ENCODE measurements at places on chromosomes 4 and X.

DNA sequence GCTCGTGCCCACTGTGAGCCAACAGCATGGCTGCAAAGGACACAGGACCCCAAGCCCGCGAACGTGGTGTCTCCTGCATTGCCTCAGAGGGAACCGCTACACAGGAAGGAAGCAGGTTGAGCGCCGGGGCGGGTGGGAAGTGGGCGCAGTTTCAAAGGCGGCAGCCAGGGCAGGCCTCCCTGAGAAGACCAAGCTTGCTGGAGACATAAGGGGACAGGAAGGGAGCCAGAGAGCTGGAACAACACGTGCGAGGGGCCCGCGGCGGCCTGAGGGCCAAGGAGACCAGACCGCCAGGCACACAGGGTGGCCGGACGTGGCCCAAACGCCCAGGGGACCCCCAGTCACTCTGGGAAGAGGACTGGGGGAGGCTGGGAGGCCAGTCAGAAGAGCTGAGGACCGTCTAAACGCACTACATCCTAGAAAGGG lies 32.0 kb downstream of the CTBP1 start:
- no peak for DNase-seq

DNA sequence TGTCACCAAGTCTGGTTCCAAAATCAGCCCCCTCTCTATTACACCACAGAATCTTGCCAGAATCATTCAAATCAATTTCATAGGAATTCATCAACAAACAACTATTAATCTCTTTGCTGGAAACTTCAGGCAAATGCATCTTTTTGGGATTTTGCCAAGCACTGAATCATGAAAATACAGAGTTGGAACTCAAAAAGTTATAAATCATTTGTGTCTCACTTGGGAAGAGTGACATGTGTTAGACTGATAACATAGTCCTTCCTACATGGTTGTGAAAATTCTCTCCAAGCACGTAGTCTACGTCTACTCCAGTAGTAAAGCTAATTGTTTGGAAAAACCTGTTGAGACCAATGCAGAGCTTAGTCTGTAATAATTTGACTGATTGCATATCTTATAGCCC lies 19.0 kb downstream of the CXCL8 start:
- DNase-seq, result no peak

DNA sequence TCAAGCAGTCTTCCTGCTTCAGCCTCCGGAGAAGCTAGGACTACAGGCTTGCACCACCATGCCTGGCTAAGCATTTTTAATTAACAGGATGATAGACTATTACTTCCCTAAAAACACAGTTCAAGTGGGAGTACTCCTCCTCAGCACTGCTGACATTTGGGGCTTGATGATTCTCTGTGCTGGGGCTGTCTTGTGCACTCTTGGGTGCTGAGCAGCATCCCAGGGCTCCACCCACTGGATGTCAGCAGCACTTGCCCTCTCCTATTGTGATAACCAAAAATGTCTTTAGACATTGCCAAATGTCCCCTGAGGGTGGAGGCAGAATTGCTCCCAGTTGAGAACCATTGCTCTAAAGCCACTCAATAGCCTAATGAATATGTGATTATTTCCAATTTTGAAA lies 60.4 kb downstream of the CLCN4 start:
- DNase-seq, result no peak

DNA sequence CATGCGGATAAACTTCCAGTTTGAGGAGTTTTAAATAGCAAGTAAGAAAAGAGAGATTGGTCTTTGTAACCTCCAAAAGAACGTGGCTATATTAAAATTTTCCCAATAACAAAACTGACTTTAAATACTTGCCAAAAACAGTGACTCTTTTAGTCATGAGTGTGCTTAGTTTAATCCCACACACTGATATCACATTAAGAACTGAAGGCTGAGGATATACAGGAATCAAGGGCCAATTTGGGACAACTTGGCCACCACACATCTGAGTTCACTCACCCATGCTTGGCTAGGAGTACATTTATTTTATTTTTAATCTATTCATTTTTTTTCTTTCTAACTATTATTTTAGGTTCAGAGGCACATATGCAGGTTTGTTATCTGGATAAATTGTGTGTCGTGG lies 110.2 kb downstream of the APBB2 start:
- no peak for DNase-seq

Data from posterior cingulate gyrus (tissue), 11 donors.